ENCODE measurements at places on chromosomes 11 and 22.
A peak's percentile ranks its signal among the peaks of the same experiment; 100 is the strongest.

DNA sequence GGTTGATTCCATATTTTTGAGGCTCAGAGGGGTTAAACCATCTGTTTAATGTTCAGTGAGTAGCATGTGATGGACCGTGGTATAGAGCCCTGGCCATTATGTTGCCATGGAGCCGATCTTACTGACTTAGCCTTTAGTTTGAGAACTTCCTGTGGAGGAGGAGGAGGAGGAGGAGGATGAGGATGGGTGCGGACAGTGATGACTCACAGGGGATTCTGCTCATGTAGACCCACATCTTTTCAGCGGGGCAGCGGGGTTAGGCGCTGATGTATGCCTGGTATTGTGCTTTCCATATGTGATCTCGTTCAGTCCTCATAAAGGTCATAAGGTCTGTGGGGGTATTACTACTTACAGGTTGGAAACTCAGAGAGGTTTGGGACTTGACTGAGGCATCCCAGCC, 13.9 kb downstream of the STX3 start:
- no peak for DNase-seq

- no peak for DNase-seq
Observed at GRCh38 chr11:47593492-47593933, 698 bp downstream of the C1QTNF4 start.

DNA sequence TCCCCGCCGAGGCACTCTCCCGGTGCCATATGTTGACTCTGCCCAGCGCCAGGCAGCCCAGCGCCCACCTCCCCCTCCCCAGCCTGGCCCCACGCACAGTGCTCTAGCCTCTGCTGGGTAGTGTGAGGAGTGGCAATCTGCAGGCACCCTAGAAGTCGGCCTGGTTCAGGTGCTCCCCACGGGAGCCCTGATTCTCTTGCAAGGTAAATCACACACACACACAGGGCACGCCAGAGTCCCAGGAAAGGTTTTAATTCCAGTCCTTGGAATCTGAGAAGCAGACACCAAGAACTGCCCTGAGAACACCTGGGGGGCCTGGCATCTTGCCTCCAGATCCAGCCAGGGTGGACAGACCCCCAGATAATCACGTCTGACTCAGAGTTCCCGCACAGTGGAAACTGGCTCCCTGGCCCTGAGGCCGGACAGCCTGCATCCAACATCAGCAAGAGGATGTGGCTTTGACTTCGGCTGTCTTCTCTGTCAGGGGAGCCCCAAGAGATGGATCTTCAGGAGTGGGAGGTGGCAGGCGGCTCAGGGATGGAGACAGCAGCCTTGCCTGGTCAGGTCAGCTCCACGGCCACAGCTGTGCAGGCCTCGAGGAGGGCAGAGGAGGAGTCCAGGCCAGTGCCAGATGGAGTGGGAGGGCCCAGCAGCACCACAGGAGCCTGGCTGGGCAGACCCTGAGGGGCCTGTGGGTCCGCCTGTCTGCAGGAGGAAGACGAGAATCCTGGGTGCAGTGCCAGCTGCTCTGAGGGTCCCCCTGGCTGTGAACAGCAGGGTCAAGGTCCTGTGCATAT, 1.1 kb upstream of the RIN1 start:
- no peak for DNase-seq

DNA sequence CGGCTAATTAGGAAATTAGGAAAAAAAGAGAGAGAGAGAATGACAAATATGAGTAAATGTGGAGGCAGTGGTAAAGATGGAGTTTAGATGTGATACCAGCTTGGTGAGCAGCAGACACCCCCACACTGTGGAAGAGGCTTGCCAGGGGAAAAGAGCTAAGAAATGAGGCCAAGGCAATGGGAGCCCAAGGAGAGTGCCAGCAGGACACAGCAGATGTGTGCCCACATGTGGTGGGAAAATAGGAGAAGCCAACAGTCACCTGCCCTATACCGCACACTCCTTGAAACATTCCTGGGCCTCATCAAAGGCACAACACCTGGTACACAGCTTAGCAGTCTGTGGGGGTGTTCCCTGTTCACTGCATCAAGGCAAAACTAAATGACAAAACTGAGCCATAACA, 104.9 kb downstream of the FAM76B start:
- no peak for DNase-seq

GRCh38 chr11:76371170-76371569, 9.8 kb downstream of the THAP12 start:
- DNase-seq: no peak

DNA sequence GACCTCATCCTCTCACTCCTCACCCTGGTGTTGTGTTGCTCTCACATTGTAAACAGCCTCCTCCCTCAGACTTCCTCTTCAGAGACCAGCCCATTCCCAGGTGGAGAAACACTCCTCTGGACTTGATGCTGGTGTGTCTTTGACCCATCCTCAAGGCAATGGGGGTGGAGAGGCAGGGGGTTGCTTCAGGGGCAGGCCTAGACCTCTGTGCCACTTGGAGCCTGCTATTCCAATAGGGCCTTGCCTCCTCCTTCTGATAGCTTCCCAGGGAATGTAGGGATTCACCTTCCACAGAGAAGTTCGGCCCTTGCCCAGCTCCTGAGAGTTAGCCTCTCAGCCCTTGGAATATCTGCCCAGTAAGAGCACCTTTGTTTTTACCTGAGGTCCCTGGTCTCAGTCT, 606.6 kb upstream of the CADM1 start:
- no peak for DNase-seq

DNA sequence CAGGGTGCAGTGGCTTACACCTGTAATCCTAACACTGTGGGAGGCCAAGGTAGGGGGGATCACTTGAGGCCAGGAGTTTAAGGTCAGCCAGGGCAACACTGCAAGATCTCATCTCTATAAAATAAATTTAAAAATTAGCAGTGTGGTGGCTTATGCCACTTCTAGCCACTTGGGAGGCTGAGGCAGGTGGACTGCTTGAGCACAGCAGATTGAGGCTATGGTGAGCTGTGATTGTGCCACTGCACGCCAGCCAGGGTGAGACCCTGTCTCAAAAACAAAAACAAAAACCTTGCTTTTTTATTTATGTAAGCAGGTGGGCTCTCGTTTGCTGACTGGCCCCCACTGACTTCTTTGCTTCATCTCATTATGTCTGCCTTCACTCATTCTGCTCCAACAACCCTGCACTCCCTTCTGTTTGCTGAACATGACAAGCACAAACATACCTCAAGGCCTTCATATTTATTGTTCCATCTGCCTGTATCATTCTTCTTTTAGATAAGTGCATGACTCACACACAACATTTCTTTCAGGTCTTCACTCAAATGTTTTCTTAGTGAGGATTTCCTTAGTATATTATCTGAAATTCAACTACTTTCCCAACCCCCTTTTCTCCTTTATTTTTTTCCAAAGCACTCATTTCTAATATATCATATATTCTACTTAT, 32.4 kb upstream of the CLNS1A start:
- DNase-seq: peak; percentile 60

GRCh38 chr22:46695346-46696228, 42.5 kb downstream of the CERK start:
- DNase-seq: no peak

- no peak for DNase-seq
Observed at GRCh38 chr11:16191212-16191867, 165.0 kb downstream of the SOX6 start.

GRCh38 chr22:35883031-35883620, 145.5 kb downstream of the RBFOX2 start:
- DNase-seq: no peak

DNA sequence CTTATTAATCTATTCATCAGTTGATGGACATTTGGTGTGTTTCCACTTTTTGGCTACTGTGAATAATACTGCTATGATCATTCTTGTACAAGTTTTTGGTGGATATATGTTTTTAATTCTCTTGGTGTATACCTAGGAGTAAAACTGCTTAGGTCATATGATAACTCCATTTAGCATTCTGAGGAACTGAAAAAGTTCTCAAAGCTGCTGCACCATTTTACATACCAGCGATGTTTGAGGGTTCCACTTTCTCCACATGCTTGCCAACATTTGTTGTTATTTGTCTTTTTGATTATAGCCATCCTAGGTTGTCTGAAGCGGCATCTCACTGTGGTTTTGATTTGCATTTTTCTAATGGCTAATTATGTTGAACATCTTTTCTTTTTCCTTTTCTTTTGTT, 4.1 kb upstream of the ACER3 start:
- DNase-seq: no peak

DNA sequence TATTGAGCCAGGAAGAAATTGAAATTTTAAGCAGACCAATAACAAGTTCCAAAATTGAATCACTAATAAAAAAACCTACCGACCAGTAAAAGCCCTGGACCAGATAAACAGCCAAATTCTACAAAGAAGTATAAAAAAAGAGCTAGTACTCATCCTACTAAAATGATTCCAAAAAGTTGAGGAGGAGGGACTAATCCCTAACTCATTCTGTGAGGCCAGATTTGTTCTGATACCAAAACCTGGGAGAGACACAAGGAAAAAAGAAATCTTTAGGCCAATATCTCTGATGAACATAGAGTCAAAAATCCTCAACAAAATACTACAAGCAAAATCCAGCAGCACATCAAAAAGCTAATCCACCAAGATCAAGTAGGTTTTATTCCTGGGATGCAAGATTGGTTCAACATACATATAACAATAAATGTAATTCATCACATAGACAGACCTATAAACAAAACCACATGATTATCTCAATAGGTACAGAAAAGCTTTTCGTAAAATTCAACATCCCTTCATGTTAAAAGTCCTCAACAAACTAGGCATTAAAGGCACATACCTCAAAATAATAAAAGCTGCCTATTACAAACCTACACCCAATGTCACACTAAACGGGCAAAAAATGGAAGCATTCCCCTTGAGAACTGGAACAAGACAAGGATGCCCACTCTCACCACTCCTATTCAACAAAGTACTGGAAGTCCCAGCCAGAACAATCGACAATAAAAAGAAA, 13.1 kb downstream of the OR52A5 start:
- no peak for DNase-seq

- DNase-seq: no peak
Observed at GRCh38 chr11:69169479-69169878, 13.7 kb downstream of the SMIM38 start.

DNA sequence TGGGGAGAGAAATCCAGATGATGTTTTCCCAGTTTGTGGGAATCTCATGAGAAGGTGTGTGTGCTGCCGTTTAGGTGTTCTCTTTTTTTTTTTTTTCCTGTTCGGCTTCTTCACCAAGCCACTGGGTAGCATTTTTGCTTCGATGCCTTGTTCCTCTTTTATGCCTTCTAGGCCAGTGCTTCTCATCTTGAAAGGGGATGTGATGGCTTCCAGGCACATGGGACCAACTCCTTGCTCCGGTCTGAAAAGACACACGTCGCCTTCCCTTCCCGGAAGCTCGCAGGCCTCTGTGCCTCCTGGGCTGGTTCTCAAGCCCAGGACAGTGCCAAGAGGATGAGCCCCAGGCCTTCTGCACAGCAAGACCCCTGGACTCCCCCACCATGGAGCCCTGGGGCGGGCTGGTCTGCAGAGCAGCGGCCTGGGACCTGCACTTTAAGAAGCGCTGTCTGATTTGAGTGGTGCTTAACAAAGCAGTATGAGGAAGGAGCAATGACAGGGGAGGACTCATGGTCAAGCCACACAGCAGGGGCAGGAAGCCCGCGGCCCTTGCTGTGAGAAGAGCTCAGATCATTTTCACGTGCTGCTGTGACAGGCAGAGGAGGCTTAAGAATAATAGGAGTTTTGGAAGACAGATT, 158.8 kb downstream of the MPPED1 start:
- no peak for DNase-seq

- DNase-seq: no peak
Observed at GRCh38 chr11:87173185-87174039, 135.7 kb downstream of the TMEM135 start.

DNA sequence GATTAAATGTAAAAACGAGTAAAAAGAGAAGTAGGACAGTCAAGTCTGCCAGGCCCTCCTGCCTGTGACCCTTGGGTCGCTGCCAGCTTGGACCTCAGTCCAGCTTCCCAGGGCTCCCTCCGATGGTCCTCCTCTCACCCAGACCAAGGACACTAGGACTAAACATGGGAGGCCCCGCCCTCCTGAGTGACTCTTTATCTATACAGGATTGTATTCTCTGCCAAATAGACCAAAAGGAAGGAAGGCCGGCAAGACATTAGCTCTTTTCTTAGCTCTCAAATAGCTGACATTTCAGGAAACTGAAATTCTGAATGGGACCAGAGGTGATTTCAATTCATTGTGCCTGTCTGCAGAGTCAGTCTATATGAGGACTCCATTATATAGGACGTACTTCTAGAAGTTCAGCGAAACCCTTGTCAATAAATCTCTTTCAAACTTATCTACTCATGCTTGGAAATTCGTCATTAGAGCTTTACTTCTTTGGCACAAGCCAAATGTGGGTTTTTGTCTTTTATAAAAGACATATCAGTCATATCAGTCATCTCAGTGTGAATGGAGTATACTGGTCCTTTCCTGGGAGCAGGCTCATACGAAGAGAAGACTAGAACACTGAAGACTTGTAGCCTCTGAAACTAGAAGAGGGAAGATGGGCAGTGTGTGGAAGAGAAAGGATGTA, 28.5 kb downstream of the ADORA2A start:
- no peak for DNase-seq

GRCh38 chr11:42770444-42771065, 541.2 kb upstream of the API5 start:
- DNase-seq: peak; percentile 31

DNA sequence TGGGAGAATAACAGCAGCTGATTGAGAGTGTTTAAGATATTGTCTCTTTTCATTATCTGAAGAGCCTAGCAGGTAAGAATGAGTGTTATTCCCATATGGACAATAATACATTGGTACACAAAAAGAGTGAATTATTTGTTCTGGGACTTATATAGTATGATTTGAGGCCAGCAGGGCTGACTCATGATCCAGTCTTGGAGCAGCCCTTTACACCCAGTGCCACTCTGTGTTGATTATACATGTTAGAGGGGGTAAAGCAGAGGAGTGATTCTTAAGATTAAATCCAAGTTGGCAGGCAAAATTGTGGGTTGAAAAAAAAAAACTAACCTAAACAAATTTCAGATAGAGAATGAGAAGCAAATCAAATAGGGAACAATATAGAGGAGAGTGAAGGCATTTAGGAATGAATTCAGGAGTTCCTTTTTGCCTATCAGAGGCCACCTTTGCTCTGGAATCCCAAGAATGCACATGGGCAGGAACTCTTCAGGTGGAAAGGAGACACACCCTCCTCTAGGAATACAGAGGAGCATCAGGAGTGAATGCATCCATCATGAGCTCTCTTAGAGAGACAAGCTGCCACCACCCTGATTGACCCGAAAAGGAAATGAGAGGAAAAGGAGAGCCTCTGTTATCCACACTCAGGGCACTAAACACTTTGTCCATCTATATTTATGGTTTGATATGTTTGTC, 19.2 kb upstream of the MRGPRX1 start:
- peak; percentile 66 for DNase-seq

GRCh38 chr11:126232683-126233082, 21.1 kb downstream of the FAM118B start:
- no peak for DNase-seq

GRCh38 chr22:31077681-31078080, 3.4 kb upstream of the SMTN start:
- no peak for DNase-seq

- DNase-seq: no peak
Observed at GRCh38 chr22:45163099-45163450, 650 bp upstream of the NUP50 start.
